ENCODE measurements at places on chromosomes 4 and X.

DNA sequence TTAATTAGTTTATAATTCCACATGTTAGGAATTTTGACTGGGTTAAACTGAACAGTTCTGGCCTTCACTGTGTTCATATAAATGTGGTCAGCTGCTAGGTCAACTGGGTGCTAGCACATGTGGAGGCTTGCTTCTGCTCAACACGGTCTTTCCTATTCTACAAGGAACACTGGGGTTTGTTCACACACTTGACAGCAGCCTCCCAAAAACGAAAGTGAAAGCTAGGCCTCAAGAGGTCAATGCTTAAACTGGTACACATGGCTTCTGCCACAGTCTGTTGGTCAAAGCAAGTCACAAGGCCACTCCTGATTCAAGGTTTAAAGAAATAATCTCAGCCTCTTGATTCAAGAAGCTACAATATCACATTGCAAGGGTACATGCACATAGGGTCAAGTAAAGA is 126.5 kb downstream of the QDPR start:
- no peak for DNase-seq

DNA sequence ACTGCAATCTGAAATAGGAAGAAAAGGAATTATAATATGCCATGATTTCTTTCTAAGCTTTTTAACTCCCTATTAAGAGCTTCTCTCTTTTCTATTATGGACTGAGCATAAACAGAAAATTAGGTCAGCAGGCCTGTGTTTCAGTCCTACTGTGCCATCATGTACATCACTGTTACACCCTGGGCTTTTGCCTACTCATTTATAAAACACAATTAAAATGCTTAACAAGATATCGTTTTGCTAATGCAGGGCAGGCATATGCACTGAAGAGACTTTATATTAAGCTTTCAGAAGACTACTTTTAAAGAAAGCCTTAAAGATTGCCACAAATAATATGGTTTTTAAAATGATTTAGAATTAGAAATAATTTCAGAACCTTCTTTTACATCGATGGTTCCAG is 828 bp upstream of the BBS12 start:
- no peak for DNase-seq

DNA sequence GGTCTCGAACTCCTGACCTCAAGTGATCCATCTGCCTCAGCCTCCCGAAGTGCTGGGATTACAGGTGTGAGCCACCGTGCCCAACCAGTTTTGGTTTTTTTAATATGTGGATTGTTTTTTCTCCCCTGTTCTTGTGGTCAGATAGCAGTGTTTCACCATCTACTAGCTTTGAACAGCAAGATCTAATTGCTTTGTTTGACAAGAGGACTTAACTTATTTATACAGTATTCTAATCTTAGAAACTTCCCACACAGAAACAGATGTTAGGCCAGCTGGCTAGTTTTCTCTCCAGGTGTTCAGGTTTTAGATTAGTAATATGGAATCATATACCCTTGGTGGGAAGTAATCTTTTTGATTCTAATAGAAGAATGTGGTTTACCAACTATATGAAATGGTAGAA is 12.9 kb downstream of the ING2 start:
- no peak for DNase-seq

DNA sequence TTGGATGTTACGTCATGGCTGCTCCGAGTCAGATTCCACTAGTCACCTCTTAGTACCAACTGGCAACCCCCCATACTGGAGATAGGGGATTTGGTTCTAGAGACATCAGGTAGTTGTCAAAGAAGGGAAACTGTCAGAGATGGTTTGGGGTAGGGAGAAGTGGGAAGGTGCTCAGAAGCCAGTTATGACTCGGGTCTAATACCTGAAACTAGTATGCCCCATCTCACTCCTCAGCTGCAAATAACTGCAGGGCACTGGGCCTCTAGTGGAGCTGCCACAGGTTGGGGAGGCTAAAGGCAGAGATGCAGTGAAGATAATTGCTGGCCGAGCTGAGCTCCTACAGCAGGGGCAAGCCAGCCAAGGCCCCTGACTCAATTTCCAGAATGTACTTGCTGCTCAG is 30.0 kb downstream of the OTUD6A start:
- no peak for DNase-seq

- DNase-seq, result no peak
Measured at GRCh38 chr4:113013751-113014150, 35.7 kb upstream of the ANK2 start.

DNA sequence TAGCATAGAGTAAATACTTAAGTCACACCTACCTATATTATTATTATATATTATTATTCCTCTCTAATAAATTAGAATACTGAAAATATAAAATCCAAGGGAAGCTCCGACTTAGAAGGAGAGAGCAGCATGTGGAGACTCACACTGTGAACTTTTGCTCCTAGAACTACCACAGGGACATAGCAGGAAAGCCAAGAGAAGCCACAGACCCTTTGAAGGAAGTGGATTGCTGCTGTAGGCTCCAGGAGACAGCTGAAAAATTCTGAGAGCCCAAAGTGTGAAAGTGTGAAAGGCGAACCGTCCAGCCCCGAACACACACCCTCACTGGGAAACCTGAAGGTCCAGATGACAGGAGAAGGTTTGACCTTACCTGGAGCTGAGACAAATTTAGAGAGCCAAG is 177.0 kb downstream of the FAM13A start:
- DNase-seq, result no peak

DNA sequence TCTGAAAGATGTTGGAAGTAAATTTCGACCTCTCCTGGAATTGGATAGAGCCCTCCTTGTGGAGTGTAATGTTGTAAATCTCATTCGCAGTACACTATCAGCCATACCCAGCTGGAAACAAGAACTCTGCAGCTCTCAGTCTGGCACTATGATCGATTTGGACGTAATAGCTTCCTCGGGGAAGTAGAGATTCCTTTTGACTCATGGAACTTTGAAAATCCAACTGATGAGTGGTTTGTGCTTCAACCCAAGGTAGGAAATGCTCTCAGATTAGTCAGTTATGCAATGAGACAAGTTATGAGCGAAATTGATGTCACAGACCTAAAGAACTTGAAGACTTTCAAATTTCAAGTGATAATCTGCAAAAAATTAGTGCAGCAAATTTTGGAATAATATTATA is 103.9 kb downstream of the SYTL5 start:
- no peak for DNase-seq

DNA sequence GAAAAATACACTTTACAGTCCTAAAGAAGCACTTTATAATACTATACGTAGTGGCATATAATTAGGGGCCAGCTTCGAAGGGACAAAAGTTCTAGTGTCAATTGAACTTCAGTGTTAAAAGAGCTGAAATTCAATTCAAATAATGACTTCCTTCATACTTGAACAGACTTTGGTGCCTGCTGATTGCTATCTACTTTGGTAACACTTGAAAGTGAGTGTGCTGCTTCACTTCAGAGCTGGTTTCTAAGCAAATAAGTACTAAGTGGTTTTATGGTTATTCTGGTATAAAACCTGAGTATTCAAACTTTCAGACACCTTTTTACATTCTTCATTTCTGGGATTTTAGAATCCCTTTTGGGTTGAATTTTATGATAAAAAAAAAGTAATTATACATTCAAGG is 107.0 kb downstream of the SLC4A4 start:
- no peak for DNase-seq

DNA sequence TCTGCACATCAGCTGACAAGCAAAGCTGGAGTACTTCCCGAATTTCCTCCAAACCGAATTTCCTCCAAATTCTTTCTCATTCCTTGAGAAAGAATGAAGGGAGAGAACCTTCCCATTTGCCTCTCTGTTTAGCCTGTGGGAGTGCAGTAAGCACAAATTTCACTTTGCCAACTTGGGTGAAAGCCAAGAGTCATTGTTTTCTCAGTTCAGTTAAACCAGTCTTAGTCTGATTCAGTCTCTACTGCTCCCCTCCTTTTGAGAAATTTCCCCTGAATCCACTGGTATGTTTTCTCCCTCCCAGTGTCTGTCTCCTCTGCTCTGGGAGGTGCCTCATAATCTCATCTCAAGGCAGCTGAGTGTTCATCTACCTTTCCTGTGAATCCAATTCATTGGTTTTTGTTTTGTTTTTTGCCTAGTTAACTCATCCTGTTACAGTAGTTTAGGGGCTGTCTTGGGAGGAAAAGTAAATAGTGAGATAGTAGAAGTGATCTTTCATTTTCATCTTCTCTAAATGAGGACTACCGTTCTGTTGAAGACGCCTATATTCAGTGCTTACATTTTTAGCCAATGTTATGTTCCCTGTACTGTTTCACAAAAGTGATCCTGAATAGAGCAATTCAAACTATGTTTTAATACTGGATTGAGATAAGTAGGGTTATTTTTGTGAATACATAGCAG is 49.0 kb downstream of the SYTL5 start:
- no peak for DNase-seq

DNA sequence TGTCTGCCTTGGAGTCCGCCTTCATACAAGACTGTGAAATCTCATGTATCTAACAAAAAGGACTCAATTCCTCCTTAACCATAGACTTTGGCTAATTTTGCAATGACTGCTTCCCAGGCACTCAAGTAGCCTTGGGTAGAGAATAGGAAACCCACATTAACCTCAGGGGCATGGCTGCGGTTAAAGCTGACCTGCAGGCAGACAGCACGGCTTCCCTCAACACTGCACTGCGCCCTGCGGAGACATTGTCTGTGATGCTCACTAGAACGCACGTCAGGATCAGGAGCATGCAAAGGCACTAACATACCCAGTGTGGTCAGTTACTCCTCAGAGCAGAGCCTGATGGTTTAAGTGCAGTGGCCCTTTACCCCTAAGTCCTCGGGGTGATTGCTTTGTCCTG is 10.3 kb upstream of the GPR143 start:
- DNase-seq, result no peak

DNA sequence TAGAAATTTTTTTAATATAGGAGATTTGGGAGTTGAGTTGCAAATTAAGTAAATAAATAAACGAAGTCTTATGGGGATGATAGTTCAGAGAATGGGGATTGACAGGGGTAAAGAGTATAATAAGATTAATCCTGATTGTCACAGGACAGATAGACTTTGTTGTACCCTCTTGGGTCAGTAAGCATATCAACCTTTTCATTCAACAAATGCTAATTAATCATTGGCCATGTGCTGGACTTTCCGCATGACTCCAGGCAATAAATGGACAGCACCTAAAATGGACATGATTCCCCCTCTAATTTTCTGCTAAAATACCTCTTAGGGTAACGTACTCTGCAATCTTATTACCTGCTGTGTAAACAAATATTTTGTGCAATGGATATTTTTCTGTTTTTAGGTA is 1331.1 kb upstream of the ADGRL3 start:
- DNase-seq, result no peak

- no peak for DNase-seq
Measured at GRCh38 chr4:27764526-27764837, 903.8 kb downstream of the STIM2 start.

- DNase-seq, result no peak
Measured at GRCh38 chr4:161816958-161817357, 346.8 kb downstream of the FSTL5 start.

- DNase-seq, result no peak
Measured at GRCh38 chr4:40306226-40306625, 28.9 kb upstream of the CHRNA9 start.

DNA sequence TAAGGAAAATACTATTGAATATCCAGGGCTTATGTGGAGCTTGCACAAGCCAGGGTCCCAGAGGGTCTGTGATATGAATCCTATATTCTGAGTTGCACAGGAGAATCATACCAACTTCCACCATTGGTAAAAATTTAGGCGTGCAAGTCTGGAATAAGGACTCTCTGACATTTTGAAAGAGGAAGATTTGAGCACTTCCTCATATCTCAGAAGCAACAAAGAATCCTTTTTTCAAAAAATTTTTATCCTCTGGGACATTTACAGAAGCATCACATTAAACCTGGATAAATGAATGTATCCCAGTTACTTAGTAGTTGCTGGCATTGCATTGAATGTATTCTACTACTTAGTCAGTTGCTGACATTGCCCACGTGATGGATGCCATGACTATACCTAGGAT is 24.2 kb upstream of the CAMK2D start:
- no peak for DNase-seq
